H4 (cell line): ENCODE measurements at places on chromosomes 2 and 18. TPM values are rescaled to one million over a fixed set of nuclear protein-coding genes. Genes with fewer than 3 reads are reported as not detected.

The GCG gene
- not detected in 2 replicates for total RNA-seq

The RIT2 gene
- 2.1 and 5.1 TPM in 2 replicates for total RNA-seq

The FAM228A gene
- not detected in 2 replicates for total RNA-seq

The ATG16L1 gene
- 26.6 and 30.6 TPM in 2 replicates for total RNA-seq

The RFX8 gene
- total RNA-seq: 0.41 TPM in 1 of 2 replicates, not detected in the other

The MLPH gene
- 7.7 and 9.9 TPM in 2 replicates for total RNA-seq

The KIF1A gene
- total RNA-seq: 1.4 and 1.9 TPM in 2 replicates

The PECR gene
- 12.8 and 21.8 TPM in 2 replicates for total RNA-seq

The AFF3 gene
- total RNA-seq: 0.21 and 0.37 TPM in 2 replicates

The NT5DC4 gene
- not detected in 2 replicates for total RNA-seq

The UCN gene
- total RNA-seq: 0.53 TPM in 1 of 2 replicates, not detected in the other

The GBX2 gene
- total RNA-seq: 0.04 and 1.1 TPM in 2 replicates

The NETO1 gene
- total RNA-seq: not detected in 2 replicates

The LYG1 gene
- 0.12 and 0.15 TPM in 2 replicates for total RNA-seq

The PARD3B gene
- total RNA-seq: 0.37 and 0.68 TPM in 2 replicates

The NMS gene
- not detected in 2 replicates for total RNA-seq

The CYBRD1 gene
- 38.0 and 39.3 TPM in 2 replicates for total RNA-seq

The HOXD4 gene
- total RNA-seq: not detected in 2 replicates

The LRP1B gene
- 0.76 and 1.4 TPM in 2 replicates for total RNA-seq

The PLEKHH2 gene
- total RNA-seq: 0.70 and 0.75 TPM in 2 replicates

The HJURP gene
- total RNA-seq: 83.4 and 105 TPM in 2 replicates

The MRPL53 gene
- 25.3 and 42.4 TPM in 2 replicates for total RNA-seq

The EFHD1 gene
- total RNA-seq: 0.31 and 3.7 TPM in 2 replicates

The TMEM178A gene
- not detected in 2 replicates for total RNA-seq

The PASK gene
- total RNA-seq: 3.3 and 15.5 TPM in 2 replicates

The RNF125 gene
- 0.25 and 0.29 TPM in 2 replicates for total RNA-seq

The POTEE gene
- 0.31 and 1.6 TPM in 2 replicates for total RNA-seq

The RAB6C gene
- total RNA-seq: not detected in 2 replicates

The TUBA3E gene
- total RNA-seq: 0.10 TPM in 1 of 2 replicates, not detected in the other

The IL1B gene
- not detected in 2 replicates for total RNA-seq

The CRYGD gene
- total RNA-seq: not detected in 2 replicates

The MAP4K3 gene
- total RNA-seq: 19.2 and 20.1 TPM in 2 replicates

The SULT1C2 gene
- 0.45 and 0.70 TPM in 2 replicates for total RNA-seq

The MDH1B gene
- total RNA-seq: 2.6 and 8.7 TPM in 2 replicates

The DSG1 gene
- total RNA-seq: 0.02 TPM in 1 of 2 replicates, not detected in the other

The SDC1 gene
- total RNA-seq: 29.0 and 44.7 TPM in 2 replicates

The SLC5A7 gene
- total RNA-seq: not detected in 2 replicates

The GCKR gene
- not detected in 2 replicates for total RNA-seq

The CPSF3 gene
- total RNA-seq: 54.7 and 65.5 TPM in 2 replicates

The RNF181 gene
- 286 and 303 TPM in 2 replicates for total RNA-seq
